ENCODE measurements at places on chromosomes 5 and 9. TPM values are rescaled to one million over a fixed set of nuclear protein-coding genes. Genes with fewer than 3 reads are reported as not detected.

RAD1 gene
- 27.7 TPM for total RNA-seq

PCDHB5 gene
- total RNA-seq = 1.5 TPM

WHRN gene
- 8.7 TPM for total RNA-seq

LCN12 gene
- 1.6 TPM for total RNA-seq

NEURL1B gene
- total RNA-seq = 0.51 TPM

ITK gene
- not detected for total RNA-seq

ECSCR gene
- total RNA-seq = not detected

FAM151B gene
- 0.16 TPM for total RNA-seq

PCDHB16 gene
- total RNA-seq = 0.63 TPM

IL9 gene
- not detected for total RNA-seq

BTNL8 gene
- not detected for total RNA-seq

PROB1 gene
- total RNA-seq = 3.1 TPM

SCGB3A2 gene
- not detected for total RNA-seq

SOX30 gene
- 0.33 TPM for total RNA-seq

TAF1L gene
- not detected for total RNA-seq

CEL gene
- 0.16 TPM for total RNA-seq

FOXD4 gene
- total RNA-seq = not detected

LRRC14B gene
- total RNA-seq = not detected

KLF4 gene
- total RNA-seq = 21.7 TPM

GLRA1 gene
- not detected for total RNA-seq

PHAX gene
- 21.7 TPM for total RNA-seq

PCDHB9 gene
- total RNA-seq = not detected

SLC25A2 gene
- total RNA-seq = not detected

KCNMB1 gene
- total RNA-seq = not detected

CAPSL gene
- not detected for total RNA-seq

CNTNAP3 gene
- 13.5 TPM for total RNA-seq

NANS gene
- 74.0 TPM for total RNA-seq

ANKRD34B gene
- total RNA-seq = 1.5 TPM

FUT7 gene
- not detected for total RNA-seq

CMYA5 gene
- under 0.01 TPM for total RNA-seq

ADGRD2 gene
- not detected for total RNA-seq

SPINK13 gene
- not detected for total RNA-seq

FSTL4 gene
- total RNA-seq = 0.38 TPM

WWC1 gene
- 27.7 TPM for total RNA-seq

VCAN gene
- 284 TPM for total RNA-seq

PARP8 gene
- total RNA-seq = 9.4 TPM

TMOD1 gene
- total RNA-seq = 0.13 TPM

PDE4D gene
- total RNA-seq = 38.8 TPM

TTC23L gene
- total RNA-seq = 0.13 TPM

DIPK1B gene
- total RNA-seq = 18.1 TPM

TTC16 gene
- total RNA-seq = not detected

SEMA5A gene
- 7.0 TPM for total RNA-seq

SLC4A9 gene
- 0.13 TPM for total RNA-seq

C6 gene
- total RNA-seq = not detected

DNM1 gene
- 131 TPM for total RNA-seq

FBN2 gene
- total RNA-seq = 24.6 TPM

ACOT12 gene
- not detected for total RNA-seq

GDNF gene
- total RNA-seq = not detected

LRRC26 gene
- total RNA-seq = 0.16 TPM

CDH9 gene
- 0.25 TPM for total RNA-seq

C8G gene
- not detected for total RNA-seq

SHISAL2B gene
- total RNA-seq = not detected

TEX48 gene
- total RNA-seq = not detected

CAVIN4 gene
- 0.33 TPM for total RNA-seq

DBH gene
- not detected for total RNA-seq

KCNV2 gene
- total RNA-seq = not detected

MLANA gene
- total RNA-seq = not detected

IL17B gene
- total RNA-seq = 0.38 TPM

Measured in mesangial cell (primary cell).